ENCODE measurements at places on chromosomes 6 and 20.

DNA sequence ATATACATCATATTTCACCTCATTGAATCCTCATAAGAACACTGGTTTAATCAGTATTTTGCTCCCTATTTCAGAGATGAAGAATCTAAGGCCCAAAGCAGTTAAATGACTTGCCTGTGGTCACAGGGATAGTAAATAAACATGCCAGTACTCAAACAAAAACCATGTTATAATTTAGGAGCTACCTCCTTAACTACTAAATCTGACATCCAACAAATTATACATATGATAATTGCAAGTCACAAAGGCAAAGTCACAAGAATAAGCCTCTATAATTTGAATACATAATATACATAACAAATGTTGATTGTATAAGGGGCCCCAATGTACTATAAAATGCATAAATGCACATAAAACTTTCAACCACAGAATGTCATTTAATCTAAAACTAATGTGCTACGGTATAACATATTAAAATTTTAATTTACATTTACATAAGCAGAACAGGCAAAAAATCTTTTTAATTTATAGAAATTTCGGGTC, 157.4 kb upstream of the SLC22A16 start:
- DNase-seq: no peak

DNA sequence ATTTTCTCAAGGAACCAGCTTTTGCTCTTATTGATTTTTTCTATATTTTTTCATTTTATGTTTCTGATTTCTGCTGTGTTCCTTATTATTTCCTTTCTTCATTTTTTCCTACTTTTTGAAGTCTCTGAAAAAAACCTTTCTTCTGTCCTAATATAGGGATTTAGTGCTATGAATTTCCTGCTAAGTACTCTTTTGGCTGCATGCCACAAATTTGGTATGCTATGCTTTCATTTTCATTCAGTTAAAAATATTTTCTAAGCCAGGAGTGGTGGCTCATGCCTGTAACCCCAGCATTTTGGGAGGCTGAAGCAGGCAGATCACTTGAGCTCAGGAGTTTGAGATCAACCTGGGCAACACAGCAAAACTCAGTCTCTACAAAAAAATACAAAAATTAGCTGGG, 30.6 kb downstream of the SIRPD start:
- DNase-seq: no peak

GRCh38 chr6:16505711-16506357, 255.4 kb downstream of the ATXN1 start:
- no peak for DNase-seq

DNA sequence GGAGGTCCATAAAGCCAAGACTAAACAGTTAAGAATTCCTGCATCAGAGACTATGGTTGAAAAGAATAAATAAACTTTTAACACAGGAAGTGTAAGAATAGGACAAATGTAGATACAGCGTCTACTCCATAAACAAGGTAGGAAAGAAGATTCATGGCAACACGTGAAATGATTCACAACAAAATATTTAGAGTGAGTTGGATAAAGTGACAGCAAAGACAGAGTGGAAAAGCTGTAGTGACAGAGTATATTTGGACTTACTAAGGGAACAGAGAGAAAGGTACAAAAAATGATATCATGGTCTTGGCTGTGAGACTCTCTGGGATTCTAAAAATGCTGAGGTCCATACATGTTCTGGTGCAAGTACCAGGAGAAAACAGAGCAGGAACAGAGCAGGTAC, 21.9 kb upstream of the KIAA0408 start:
- no peak for DNase-seq

DNA sequence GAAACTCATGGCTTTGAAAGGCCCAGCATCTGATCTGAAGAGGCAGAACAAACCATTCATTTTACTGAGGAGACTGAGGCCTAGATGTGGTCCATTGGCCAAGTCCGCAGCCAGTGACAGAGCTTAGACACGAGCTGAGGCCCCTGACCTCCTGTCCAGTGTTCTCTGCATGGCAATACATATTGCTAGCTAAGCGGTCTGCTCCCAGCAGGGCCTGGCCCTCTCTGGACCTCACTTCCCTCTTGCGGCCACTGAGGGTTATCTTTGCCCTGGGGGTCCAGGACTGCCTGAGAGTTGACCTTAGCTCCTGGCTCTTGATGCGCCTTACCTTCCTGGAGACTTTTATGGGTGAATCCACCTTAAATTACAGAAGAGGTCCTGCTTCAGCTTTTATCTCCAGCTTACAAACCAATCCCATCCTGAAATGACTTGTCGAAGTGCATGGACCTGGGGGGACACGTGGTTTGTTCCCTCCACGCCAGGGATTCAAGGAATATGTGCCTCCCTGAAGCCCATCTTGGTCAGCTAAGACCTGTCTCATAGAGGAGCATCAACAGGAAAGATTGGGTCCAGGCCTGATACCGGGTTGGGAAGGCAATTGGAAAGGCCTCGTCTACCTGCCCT, 75.6 kb downstream of the CNBD2 start:
- no peak for DNase-seq

DNA sequence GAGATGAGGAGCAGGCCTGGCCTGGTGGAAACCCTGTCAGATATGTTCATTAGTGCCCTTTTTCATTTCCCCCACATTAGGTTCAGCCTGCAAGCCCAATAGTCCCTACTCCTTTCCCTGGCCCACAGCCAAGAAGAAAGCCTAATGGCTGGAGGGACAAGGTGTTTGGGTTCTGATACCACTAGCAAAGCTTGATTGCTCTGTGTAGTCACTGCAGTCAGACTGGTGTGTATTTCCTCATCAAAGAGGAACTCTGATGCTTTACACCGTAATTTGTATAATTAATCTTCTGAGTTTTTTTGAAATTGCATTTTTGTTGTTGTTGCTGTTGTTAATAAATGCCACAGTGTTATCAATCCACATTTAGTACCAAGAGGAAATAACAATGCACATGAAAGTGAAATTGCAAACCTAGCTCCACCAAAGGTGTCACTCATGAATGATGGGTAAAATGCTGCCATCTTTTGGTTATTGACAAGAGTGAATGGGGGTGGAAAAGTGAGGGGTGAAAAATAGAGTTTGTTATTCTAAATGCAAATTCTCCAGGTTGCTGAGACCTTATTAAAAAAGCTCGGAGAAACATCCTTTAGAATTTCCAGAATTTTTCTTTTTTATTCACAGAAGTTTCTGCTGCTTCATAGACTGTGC, 320.2 kb upstream of the POU3F2 start:
- DNase-seq: no peak

DNA sequence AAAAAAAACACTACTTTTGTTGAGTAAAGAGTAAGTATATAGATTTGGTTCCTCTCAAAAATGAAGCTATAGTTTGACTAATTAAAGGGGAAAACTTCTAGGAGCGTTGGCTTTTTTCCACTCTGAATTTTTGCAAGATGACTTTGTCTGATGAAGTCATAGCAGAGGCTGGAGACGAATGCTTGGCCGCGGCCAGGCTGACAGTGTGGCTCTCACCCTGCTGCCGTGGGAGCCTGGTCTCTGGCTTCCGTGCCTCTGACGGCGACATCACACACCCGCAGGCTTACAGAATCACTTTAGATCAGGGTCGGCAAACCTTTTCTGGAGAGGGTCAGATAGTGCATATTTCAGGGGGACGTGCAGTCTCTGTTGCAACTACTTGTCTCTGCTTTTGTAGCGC, 145.0 kb downstream of the PHACTR3 start:
- no peak for DNase-seq

GRCh38 chr20:8515810-8516435, 383.9 kb downstream of the PLCB1 start:
- no peak for DNase-seq

DNA sequence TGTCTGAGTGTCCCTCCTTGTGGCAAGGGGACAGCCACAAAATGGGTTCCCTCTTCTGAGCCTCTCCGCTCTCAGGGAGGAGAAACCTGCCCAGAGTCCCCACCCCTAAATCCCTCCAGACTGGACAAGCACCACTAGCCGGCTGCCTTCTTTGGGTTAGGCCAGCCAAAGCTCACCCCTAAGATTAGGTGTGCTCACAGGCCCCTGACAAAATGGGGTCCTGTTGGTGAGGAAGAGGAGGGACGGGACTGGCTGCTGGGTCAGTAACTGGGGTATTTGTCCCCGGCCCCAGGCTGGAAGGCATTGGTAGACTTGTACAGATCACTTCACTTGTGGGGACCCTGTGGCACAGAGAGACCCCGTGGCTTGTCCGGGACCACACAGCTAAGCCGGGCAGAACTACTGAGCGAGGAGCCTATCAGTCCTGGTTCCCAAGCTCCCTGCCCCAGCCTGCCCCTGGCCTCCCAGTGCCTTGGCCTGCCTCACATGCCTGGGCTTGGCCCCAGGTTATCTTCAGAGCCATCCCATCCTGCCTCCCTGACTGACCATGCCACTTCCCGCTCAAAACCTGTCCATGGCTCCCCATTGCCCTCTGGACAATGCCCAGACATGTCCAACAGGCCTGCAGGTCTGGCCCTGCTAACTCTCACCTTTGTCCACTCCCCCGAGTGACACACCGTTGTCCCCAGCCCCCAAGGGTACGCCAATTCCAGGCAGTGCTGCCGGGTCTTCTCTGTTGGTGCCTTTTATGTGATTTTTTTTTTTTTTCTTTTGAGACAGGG, 10.5 kb upstream of the AVP start:
- DNase-seq: no peak

DNA sequence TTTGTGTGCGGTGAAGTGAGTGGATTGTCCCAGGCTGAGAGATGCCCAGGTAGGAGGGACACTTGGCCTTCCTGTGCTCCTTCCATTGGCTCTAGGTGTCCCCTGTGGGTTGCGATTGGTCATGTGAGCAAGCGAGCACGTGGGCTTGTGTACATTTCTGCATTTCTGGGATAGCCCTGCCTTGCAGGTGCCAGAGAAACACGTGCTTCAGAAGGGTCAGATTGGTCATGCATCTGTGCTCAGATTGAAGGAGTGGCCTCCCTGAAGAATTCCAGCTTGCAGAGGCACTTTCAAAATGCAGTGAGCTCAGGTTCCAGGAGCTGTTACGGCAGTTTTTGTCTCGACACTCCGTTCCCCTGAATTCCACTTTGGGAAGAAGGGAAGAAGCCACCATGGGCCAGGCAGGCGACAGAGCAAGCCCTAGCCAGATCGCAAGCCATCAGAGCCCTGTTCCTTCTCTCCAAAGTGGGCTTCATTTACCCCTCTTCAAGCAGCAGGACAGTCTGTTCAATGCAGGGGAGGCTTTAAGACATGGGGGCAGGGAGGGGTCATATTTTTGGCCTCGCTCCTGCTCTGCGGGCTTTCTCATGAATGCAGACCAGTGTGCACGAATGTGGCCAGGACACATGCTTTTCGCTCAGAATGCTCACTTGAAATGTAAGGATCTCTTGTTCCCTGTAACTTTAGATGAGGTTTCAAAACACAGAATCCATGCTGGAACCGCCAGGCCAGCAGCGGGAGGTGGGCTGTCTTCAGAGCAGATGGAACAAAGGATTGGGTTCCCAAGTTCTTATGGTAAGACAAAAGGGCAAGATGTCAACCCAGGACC, 78.6 kb upstream of the AKAP12 start:
- no peak for DNase-seq

GRCh38 chr6:45472382-45472781, 94.6 kb upstream of the SUPT3H start:
- DNase-seq: no peak

- DNase-seq: no peak
These were observed 254.4 kb downstream of the RIMS1 start for GRCh38 chr6:72140795-72141194.

DNA sequence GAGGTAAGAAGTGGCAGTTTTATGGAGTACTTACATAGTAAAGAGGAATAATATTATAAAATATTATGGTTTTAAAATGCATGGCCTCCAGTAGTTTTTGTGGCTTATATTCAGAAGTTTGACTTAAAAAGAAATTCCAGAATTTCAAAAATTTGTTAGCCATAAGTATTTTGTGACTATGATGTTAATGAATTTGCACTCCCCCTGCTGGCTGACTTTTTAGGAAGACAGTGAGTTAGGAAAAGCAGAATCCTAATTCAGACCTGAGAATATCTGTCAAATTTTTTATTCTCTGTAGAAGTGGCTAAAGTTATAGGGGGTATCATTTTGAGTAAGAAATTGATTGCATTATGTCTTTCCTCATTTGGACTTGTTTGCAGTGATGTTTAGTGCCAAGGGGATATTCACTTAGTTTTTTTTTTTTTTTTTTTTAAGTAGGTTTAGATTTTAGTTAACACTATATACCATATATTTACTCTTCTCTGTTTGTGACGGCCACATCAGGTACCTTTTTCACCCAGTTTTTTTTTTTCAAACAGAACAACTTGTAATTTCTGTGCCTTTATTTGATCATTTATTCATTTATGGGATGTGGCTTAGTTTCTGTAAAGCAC, 40.8 kb downstream of the ZFAND3 start:
- no peak for DNase-seq

GRCh38 chr6:163773646-163774045, 359.1 kb downstream of the QKI start:
- no peak for DNase-seq

DNA sequence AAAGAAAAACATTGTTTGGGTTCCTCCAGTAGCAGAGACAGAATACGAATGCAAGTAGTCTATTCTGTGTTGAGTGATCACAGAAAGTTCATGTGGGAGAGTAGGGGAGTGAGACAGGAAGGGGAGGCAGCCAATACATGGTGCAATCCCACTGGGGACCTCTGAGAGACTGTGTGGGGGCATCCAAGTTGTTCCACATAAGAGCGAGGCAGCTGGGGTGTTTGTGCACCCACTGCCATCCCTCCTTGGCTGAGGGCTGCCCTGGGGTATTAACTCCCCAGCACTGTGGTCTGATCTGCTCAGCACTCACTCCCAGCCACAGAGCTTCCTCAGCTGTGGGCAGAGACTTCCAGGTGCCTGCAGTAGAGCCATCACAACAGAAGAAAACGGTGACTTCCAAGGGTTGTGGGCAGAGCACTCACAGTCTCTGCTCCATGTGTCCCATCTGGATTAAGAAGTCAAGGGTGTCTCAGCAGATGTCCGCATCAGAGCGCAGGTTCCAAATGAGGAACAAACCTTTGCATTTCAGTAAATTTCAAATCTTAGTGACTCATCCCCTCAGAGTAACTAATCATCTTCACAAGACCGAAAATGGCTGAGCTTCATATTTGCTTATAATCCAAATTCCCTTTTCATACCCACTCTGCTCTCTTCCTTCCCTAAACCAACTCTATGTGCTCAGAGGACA, 101.9 kb upstream of the NAA20 start:
- DNase-seq: no peak

- DNase-seq: no peak
These were observed 170.6 kb downstream of the TRMT11 start for GRCh38 chr6:126156973-126157372.

GRCh38 chr6:131924881-131925474, 26.2 kb downstream of the CCN2 start:
- no peak for DNase-seq

DNA sequence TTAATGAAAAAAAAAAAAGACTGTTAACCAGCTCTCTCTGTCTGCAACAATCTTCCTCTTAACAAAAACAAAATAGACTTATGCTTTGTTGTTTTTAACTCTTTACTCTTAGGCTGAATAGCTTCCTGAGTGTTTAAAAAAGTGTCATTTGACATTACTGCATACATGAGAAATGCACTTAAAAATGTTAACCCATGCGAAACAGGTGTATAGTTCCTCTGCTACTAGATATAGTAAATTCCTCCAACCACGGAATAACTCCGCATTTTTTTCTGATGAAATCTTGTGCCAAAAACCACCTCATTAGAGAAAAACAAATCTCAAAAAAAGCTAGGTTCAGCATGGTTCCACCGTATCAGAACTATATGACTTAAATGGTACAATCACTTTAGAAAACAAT, 426.0 kb downstream of the ADGRB3 start:
- no peak for DNase-seq
